ENCODE measurements at places on chromosomes 1 and 21.

DNA sequence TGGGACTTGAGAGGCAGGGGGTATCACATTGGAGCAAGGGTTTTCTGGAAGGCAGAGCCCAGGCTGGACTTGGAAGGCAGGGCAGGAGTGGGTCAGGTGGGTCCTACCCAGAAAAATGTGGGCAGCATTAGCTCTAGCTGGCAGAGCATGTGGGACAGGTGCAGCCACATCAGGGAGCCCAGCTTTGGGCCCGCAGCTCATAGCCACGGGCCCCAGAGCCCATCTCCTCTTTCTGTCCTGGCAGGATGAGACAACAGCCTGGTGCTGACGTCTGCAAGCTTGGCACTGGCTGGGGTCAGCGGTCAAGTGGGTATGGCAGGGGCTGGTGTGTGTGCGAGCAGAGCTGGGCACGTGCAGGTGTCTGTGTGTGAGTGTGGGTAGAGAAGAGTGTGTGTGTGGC lies 154.7 kb downstream of the GRIK3 start:
- DNase-seq: no peak

DNA sequence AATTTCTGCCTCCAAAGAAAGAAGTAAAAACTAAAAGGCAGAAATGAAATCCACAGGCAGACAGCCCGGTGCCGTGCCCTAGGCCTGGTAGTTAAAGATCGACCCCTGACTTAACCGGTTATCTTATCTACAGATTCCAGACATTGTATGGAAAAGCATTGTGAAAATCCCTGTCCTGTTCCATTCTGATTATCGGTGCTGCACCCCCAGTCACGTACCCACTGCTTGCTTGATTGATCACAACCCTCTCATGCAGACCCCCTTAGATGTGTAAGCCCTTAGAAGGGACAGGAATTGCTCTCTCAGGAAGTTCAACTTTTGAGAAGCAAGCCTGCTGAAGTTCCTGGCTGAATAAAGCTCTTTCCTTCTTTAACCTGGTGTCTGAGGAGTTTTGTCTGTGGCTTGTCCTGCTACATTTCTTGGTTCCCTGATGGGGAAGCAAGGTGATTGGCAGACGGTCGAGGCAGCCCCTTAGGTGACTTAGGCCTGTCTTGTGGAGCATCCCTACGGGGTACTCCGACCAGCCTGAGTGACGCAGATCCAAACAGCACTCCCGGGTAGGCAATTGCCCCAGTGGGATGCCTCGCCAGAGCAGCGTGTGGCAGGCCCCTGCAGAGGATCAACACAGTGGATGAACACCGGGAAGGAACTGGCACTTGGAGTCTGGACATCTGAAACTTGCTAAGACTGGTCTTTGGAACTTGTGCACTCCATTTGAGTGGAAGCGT lies 111.2 kb upstream of the PPM1J start:
- no peak for DNase-seq

GRCh38 chr1:227938911-227939790 lies 8.6 kb downstream of the WNT9A start:
- no peak for DNase-seq

GRCh38 chr1:167770127-167770526 lies 48.3 kb downstream of the MPZL1 start:
- DNase-seq: no peak

DNA sequence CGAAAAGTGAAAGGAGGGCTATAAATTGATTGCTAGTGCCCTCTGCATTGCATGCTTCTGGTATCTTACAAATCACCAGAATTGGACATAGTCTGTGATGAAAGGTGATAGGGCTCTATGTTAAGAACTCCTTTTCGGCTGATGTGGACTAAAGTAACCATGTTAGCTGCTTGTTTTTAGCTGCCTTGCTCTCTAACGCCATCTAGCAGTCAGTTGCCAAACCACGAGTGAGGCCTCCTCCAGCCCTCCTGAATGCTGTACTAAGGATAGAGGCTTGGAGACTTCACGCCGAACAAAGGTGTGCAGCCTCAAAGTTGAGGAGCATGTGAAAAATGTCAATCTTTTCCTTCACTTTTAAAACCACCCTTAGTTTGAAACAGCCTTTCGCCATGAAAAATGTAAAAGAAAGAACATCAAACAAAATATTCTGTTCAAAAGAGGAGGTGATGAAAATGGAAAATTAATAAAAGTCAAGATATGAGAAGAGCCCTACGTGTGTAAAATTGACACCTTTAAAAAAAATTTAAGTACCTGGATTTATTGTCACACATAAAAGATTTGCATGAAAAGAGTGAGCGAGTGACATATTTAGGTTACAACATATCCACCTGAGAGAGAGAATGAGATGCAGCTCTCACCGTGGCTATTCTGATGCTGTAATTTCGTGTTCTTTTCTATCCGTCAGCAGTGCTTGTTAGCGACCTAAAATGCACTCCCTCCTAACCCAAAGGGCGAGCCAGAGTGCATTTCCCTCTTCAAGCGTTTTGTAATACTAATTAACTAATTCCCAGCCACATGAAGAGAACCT lies 8.1 kb downstream of the LRRC53 start:
- DNase-seq: peak; percentile 19

DNA sequence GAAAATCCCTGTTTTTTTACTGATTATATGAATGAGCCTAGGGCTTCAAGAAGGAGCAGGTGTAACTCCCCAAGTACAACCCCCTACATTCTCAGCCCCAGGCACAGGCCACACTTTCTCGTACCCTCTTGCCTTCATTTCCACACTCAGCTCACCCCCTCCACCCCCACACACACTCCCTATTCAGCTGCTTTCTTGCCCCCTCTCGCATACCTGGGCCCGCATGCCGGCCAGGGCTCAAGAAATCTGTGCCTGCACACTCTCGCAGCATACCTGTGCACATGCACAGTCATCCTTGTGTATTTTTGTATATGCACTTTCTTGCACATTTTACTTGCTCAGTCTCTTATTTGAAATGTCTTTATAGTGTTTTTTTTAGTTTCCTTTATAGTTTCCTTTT lies 2.0 kb downstream of the PTPRF start:
- no peak for DNase-seq

GRCh38 chr1:179080866-179081686 lies 794 bp upstream of the TOR3A start:
- no peak for DNase-seq

GRCh38 chr21:44886113-44887075 lies 12.9 kb upstream of the PTTG1IP start:
- no peak for DNase-seq

DNA sequence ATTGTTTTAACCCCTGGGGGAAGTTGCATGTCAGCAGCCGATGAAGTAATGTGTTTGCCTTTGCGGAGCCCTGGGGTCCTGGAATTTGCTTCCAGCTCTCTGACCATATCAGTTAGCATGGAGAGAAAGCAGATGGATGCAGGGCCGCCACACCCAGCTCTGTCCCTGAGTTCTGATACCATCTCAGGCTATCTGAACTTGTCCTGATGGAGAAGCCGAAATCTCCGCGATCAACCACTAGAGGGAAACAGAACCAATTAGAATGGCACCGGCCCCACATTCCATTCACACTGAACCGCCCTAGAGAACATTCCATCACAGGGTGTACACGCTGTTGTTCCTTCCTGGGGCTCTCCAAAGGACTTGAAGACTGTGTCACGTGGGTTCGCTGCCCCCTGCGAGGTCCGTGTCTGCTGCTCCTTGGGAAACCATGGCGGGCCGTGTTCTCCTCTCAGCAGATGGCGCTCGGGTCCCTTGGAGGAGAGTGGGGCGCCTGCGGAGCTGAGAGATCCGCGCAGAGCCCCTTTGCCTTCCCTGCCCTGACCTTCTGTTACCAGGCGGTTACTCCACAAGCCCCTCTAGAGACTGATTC lies 75.4 kb downstream of the ABCA4 start:
- DNase-seq: peak; percentile 91

GRCh38 chr1:197677752-197678295 lies 97.5 kb downstream of the DENND1B start:
- DNase-seq: no peak

DNA sequence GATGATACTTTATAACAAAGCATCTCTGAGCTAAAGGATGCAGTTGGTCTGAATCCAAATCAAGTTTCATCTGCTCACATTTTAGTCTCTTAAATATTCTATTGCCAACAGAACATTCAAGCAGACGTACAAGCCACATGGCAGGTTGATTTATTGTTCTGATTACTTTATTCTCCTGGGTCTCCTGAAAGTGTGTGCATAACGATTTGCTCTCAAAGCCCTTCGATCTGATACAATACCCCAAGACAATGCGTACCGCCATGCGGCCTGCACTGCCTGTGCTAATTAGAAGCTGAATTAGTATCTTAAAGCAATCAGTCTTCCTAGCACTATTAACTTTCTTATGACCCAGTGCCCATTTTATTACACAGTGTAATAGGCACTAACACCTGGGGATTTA lies 56.9 kb downstream of the FHAD1 start:
- no peak for DNase-seq

DNA sequence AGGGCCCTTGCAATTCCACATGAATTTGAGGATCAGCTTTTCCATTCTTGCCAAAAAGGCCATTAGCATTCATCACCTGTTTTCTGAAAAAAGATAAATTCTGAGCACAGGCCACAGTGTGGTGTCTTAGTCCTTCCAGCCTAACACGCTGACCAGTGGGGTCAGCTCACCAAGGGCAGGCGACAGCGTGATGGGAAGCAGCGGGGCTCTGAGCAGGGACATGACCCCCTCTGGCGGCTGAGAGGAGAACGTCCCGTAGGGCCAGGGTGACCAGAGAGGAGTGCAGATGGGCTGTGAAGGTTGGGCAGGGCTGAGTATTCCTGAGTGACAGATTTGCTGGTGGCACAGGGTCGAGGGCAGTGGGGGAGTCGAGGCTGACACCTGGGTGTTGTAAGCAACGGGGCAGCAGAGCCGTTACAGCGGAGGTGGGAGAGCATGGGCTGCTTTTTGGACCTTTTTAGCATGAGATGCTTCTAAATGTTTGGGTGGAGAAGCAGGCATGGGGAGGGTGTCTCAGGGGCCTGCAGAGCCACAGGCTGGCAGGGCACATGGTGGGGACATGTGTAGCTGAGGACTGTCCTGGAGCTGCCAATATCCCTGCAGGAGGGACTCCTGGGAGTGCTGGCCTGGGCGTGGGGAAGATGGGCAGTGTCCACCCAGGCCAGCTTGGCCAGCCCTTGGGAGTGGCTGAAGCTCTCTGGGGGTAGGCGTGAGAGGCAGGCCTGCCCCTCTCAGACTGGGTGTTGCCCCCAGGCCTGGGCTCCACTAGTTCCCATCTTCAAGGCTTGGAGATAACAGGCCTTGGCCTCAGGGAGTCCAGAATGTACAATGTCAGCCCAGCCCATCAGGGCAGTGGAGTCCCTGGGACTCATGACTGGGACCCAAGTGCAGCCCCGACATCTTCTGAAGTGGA lies 8.6 kb upstream of the CALML6 start:
- peak; percentile 71 for DNase-seq

- DNase-seq: no peak
These were observed 1.0 kb downstream of the TMEM61 start for GRCh38 chr1:54981466-54981865.

GRCh38 chr1:8625981-8626898 lies 191.2 kb downstream of the RERE start:
- DNase-seq: peak; percentile 6

DNA sequence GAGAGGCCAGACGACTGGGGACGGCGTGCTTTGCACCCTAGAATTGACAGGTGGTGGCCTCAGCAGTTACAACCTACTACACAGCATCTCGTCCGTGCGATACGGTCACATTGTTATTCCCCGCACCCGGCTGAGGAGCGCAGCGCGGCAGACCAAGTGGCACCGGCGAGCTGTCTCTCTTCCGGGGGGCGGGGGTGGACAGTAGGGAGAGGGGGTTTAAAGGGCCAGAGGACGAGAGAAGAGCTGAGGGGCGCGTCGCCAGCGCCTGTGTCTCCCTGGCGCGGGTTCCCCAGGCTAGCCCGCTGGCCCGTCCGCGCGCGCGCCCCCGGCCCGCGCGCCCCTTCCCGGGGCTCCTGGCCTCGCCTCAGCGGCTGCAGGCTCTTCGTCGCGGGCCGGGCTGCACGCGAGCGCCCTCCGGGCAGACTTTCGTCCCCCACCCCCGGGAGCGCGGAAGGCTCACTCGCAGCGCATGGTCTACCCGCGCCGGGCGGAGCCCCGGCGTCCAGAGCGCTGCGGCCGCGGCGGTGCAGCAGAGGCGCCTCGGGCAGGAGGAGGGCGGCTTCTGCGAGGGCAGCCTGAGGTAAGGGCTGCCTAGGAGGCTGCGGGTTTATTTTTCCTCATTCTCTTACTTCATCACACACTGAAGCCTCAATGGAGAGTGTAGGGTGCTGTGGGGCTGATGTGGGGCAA lies at the start of gene PDE4B:
Gene PDE4B (plus strand): TSS at position 227 of the 690 bp plus-strand sequence.
- DNase-seq: no peak

DNA sequence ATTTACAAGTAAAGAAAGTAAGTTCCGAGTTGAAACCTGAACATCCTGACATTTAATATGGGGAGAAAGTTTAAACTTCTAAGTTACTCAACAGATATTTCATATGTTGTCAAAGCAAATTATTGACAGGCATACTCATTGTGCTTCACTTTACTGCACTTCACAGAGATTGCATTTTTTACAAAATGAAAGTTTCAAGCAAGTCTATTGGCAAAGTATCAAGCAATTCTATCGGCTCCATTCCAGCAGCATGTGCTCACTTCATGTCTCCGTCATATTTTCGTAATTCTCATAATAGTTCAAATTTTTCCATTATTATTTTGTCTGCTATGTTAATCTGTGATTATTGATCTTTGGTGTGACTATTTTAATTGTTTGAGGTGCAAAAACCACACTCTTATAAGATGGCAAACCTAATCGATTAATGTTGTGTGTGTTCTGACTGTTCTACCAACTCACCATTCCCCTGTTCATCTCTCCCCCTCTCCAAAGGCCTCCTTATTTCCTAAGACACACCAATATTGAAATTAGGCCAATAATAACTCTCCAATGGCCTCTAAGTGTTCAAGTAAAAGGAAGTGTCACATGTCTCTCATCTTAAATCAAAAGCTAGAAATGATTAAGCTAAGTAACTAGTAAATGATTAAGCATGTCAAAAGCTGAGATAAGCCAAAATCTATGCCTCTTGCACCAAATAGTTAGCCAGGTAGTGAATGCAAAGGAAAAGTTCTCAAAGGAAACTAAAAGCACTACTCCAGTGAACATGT lies 68.2 kb upstream of the BCL9 start:
- no peak for DNase-seq

DNA sequence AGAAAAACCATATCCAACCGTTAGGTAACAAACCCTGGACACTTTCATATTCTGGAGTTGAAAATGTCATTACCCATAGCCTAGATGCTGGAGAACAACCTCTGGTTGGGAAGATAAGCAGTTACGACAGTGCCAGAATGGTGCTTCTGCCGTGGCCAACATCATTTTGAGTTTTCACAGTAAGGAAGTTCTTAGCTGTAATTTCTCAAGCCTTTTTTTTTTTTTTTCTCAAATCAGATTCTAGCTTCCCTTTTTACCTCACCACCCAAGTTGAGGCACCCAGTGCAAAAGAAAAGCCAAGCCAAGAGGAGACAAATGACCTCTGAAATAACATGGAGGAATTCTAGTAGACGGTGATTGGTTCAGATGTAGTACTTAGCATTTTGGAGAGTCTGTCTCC lies 21.8 kb downstream of the PPT1 start:
- DNase-seq: no peak

DNA sequence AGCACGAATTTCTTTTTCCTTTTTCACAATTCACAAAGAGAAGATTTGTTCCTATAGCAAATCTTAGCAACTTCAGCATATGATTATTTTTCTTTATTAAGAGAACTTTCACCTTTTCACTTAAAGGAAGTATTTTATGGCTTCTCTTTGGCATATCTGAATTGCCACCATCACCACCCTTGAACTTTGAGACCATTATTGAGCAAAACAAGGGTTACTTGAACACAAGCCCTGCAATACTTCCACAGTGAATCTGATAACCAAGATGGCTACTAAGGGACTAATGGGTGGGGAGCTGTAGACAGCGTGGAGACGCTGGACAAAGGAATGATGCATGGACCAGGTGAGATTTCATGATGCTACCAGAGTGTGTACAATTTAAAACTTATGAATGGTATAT lies 815.0 kb downstream of the LRRIQ3 start:
- no peak for DNase-seq
